Small intestine (tissue), 16 donors: ENCODE measurements at places on chromosomes 1 and 21. TPM values are rescaled to one million over a fixed set of nuclear protein-coding genes. Genes with fewer than 3 reads are reported as not detected.

KLHDC8A gene
- 1.7 TPM for polyA plus RNA-seq

SH2D5 gene
- 0.22 TPM for polyA plus RNA-seq

RGS16 gene
- 0.27 TPM for polyA plus RNA-seq

KRTAP26-1 gene
- polyA plus RNA-seq = not detected

NBPF6 gene
- not detected for polyA plus RNA-seq

GRCh38 chr1:93707956-93708355, 26.3 kb upstream of the BCAR3 start:
- no peak for DNase-seq

GRCh38 chr1:18721776-18722175, 91.1 kb downstream of the PAX7 start:
- no peak for DNase-seq

- DNase-seq = no peak
These were observed 4.0 kb upstream of the AGBL4 start for GRCh38 chr1:50027794-50028193.

DNA sequence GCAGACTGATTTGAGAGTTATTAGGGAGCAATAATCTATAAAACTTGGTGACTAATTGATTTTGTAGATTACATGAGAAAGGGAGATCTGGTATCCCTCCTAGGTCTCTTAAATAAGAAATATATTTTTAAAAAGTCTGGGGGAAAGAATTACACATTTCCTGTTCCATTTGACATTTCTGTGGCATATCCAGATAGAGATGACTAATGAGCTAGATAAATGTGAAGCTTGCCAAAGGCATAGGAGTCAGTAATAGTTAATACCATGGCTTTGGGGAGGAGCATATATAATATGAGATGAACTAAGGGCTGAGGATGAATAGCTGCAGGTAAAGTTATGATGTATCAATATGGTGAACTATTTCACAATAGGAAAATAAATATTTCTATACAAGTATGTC, 663.7 kb downstream of the PTPRC start:
- no peak for DNase-seq

DNA sequence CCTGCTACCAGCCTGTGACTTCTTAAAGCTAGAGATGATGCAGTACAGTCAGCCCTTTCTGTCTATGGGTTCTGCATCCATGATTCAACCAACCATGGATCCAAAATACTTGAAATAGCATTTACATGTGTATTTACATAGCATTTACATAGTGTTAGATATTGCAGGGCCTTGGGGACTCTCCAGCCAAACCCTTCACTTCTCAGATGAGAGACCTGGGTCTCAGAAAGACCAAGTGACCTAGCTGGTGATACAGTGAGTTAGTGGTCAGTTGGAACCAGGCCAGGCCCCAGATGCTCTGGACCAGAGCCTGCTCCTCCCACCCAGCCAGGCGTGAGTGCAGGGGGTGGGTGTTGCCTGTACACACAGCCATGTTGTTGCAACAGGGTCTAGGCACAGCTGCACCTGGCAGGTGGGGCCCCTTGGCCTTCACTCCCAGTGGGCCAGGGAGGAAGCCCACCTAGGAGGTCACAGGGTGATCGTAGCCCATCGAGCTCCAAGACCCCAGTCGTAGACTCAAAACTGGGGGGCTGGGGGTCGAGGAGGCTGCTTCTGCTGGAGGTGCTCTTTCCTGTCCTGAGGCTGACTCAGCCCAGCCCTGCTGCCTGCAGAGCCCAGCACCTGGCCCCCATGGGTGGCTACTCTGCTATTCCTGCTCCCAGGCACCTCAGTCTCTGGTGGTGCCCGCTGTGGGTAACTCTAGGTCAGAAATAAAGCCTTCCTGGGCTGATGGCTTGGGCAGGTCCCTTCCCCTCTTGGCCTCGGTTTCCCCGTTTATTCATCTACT, 7.7 kb downstream of the TMEM61 start:
- no peak for DNase-seq

DNA sequence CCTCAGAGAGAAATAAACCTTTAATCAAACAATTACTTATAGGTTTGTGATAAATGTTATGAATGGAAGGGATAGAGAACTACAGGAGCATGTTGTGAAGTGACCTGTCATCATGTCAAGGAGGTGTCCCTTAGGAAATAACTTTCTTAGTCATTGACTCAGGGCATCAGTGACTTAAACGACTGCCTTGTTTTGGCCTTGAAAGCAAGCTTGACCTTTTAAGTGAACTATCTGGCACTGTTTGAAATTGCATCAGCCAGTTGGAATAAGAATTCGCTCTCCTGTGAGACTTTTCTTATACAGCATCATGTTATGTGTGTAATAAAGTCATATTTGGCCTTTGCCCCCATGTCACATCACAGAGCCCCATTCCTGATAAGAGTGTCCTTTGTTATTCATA, 30.9 kb downstream of the LRRC8B start:
- DNase-seq = peak; percentile 32

GRCh38 chr1:182791281-182792179, 2.0 kb downstream of the NPL start:
- DNase-seq = no peak
